Vagina (tissue), 2 donors: ENCODE measurements at places on chromosomes 3 and 15. TPM values are rescaled to one million over a fixed set of nuclear protein-coding genes. Genes with fewer than 3 reads are reported as not detected.

GRCh38 chr3:187228740-187229139 lies 31.5 kb downstream of the RTP1 start:
- DNase-seq, result no peak

- no peak for DNase-seq
These were observed 1114.3 kb downstream of the IGSF11 start for GRCh38 chr3:117920253-117920898.

- DNase-seq, result no peak
These were observed 326.3 kb downstream of the ARRDC4 start for GRCh38 chr15:98286831-98287230.

DNA sequence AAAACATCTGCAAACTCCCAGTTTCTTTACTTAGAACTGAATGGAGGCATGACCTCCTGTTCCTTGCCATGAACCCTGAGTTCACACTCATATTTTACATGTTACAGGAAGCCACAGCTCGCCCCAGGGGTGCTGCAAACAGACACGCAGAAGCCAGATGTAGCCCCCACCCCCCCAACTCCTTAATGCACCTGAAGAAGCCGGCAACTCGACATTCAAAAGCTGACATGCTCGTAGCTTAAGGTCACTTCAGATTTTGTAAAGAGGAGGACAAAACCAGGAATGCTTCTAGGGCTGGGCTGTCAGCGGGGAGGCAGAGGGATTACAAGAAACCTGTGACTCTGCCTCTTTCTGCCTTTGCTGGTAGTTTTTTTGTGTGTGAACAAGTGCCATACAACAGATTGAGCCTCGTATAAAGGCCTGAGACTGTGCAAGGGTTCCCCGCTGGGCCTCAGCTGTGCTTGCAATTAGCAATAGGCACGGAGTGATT lies 42.0 kb upstream of the FEZF2 start:
- no peak for DNase-seq

GRCh38 chr3:66492672-66493071 lies 8.2 kb downstream of the LRIG1 start:
- no peak for DNase-seq

- DNase-seq, result no peak
These were observed 484.5 kb upstream of the ONECUT1 start for GRCh38 chr15:53274630-53275029.

- DNase-seq, result no peak
These were observed 58.1 kb downstream of the PDIA5 start for GRCh38 chr3:123124971-123125370.

DNA sequence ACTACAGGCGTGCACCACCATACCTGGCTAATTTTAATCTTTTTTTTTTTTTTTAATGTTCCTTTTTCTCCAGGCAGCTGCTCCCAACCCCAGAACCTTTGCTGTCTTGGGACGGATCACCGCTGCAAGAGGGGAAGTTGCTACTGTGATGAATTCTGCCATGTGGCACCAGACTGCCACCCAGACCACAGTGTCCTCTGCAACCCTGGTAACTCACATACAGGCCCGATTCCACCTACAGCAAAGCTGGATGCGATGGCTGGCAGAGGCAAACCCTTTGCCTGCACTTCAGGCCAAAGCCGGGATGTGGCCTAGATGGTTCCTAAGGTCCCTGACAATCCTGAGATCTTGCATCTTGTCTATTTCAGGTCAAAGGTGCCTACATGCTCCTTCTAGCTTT lies 12.7 kb upstream of the MUC20 start:
- no peak for DNase-seq

DNA sequence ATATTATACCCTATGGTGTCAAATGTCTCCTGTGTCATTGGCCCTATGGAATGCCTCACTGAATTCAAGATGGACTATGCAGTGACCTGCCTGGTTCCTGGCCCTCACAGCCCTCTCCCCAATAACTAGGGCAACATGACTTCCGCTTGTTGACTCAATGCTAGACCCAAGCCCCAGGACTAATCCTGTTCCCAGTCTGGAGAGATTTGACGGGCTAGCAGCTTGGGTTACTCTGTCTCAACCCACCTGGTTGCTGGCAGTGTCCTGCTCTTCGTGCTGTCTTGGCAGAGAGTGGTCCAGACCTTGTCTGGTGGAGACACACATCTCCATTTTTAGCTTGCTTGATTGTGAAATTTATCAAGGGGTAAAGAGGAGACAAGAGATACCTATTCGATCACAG lies 135.8 kb upstream of the HES1 start:
- DNase-seq, result peak; percentile 54

DNA sequence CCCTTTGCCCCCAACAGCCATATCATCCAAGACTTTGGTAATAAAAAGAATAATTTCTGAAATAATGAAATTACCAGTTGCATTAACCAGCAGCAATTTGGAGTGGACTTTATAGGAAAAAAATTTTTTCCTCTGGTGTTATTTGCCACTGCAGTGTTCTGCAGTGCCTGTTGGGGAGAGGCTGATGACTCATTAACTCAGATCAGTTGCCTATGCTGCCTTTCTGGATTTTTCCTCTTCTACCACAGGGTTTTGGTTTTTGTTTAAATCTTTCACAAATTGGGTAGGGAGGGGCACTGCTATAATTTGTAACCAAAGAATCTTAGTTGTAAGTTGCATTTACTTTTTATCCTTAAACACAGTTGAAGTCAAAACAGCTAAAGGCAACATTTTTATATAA lies 22.7 kb downstream of the ATP6V1A start:
- DNase-seq, result no peak

DNA sequence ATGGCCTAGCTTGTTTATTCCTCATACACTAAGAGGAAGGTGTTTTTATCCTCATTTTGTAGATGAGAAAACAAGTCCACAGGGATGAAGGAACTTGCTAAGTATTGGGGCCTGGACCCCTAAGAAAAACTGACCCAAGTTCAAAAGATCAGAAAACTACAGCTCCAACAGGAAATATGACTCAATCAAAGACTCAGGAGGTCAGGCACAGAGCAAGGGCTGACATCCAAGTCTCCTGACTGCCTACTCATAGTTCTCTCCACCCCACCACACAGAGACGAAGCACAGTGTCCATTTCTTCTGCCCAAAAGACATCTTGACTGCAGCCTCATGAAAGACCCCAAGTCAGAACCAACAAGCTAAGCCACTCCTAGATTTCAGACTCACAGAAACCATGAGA lies 26.9 kb upstream of the TPM1 start:
- no peak for DNase-seq

GRCh38 chr3:167837466-167837865 lies 101.9 kb downstream of the SERPINI1 start:
- no peak for DNase-seq

GRCh38 chr3:57065588-57065987 lies 5.1 kb downstream of the SPATA12 start:
- no peak for DNase-seq

DNA sequence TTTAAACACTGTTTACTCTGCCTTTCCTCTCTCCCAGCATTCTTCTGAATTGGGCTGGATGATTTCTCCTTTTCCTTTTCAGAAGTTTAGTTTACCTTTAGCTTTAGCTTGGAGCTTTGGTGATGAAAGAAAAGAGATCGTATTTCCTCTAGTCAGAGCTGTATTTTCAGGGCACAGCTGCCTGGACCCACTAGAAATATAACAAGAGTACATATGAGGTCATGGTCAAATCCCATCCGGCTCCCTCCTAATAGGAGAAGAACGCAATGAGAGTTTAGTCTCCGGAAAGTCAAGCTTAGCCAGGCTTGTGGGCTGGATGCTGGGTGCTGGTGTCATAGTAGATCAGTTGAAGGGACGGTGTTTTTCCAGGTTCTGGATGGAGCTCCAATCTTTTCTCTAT lies 177.1 kb upstream of the PFN2 start:
- no peak for DNase-seq

DNA sequence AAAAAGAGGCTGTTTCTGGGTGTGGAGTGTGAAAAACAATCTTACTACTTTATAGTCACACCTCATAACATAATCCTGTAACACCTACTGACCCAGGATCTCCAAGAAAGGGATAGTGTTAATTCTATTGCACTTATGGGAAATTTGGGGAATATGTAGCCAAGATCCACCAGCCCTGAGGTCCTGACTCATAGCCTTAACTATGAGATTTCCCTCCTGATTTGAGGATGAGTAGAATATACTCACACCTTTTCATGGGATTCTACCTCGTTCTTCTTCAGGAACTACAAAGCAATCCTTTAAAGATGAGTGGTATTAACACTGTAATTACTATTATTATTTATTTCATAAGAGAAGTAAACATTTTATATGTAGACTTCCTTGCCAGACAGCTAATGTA lies 315.2 kb downstream of the MECOM start:
- DNase-seq, result no peak

DNA sequence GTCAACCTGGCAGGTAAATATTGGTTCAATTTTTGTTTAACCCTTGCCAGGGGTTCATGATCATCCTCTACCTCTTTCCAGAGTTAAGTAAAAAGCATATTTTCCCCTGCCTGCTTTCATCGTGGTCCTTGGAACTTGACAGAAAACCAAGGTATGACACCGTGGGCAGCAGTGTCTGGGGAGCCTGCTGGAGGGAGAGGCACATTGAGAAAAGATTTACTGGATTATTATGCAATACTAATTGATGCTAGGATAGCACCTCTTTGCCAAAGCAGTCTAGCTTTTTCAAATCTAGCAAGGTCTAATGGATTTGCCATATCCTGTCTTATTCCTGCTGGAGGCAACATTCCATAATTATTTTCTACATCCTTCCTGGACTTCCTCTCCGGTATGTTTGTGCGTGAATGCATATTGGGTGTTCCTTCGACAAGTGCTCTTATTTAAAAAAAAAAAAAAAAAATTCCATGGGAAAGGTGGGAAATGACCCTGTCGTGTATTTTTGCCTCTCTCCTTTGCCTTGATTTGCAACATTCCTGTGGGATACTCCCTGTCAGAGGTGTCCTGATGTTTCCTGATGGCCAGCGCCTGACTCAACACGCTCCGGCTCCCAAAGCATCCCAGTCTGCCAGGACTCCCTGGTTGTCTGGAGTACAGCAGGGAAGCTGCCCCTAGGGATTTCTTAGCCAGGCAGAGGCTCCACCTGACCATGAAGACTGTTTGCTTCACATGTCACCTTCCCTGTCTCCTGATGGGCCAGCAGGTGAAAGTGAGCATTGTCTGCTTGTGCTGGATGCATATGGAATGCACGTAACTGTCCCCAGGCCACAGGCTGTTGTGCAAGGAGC lies 6.3 kb downstream of the BHLHE40 start:
- no peak for DNase-seq

DNA sequence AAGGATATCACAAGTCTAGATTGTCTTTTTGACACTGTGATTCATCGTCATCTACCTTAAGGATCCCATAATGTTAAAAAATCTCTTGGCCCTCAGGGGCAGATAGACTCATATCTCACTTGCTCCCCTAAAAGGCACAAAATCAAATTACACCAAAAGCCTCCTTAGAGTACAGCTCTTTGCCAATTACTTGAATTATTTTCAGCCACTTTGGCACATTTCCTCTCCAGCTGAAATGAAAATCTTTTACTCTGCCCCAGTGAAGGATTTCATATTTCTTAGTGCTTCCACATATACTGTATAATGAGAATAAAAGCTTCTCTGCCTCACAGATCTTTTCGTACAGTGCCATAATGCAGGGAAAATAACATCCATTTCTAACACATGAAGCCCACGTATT lies 190.7 kb upstream of the GBE1 start:
- no peak for DNase-seq

DNA sequence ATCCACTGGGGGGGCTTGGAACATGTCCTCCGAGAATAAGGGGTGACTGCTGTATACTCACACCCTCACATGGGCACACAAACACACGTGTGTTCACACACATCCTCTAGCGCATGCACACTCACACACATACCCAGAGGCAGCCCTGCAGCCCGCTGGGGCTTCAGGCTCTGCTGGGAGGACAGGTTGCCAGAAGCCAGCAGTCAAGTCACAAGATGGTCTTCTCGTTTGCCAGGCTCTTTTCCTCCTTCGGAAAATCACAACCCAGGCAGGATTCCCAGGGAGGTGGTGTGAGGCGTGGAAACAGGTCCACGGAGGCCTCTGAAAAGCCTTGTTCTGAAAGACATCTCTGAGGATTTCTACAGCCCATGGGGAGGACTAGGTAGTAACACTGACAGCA lies 26.8 kb downstream of the MEGF11 start:
- DNase-seq, result no peak

GRCh38 chr3:177596248-177596815 lies 399.1 kb upstream of the TBL1XR1 start:
- DNase-seq, result no peak

GRCh38 chr15:66408675-66409282 lies 22.1 kb downstream of the MAP2K1 start:
- no peak for DNase-seq

DNA sequence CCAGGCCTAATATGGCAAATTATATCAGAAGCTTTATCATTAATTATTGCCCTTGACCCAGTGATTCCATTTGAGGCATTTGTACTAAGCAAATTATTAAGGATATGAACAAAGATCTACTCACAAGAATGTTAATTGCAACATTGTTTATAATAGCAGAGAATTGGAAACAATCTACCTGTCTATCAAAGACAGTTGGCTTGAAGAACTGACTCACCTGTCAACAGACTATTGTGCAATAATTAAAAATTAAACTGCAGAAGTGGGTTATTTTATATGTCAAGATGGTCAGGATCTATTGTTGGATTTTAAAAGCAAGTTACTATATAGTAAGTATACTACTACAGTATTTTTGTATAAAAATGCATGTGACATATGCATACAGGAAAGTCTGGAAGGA lies 6.7 kb upstream of the FETUB start:
- DNase-seq, result no peak

GRCh38 chr3:192918275-192918588 lies 576 bp upstream of the MB21D2 start:
- DNase-seq, result no peak

DNA sequence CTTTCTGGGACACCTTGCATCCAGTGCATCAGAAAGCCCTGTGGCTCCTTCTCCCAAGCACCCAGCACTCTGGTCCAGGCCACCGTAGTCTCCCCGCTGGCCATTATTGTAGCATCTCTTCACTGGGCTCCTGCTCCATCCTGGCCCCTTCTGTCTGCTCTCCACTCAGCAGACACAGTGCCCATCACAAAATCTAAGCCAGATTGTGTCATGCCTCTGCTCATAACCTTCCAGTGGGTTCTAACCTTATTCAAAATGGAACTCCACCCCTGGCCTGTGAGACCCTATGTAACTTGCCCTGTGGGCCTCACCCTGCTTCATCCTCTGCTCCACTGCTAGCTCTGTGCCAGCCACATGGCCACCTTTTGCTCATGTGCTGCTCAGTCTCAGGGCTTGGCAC lies 31.7 kb upstream of the PRR23E start:
- no peak for DNase-seq

GRCh38 chr3:31546162-31546561 lies 13.4 kb downstream of the STT3B start:
- DNase-seq, result no peak

GRCh38 chr3:74033381-74033780 lies 408.6 kb upstream of the PDZRN3 start:
- DNase-seq, result no peak

- DNase-seq, result no peak
These were observed 45.6 kb downstream of the NMD3 start for GRCh38 chr3:161266731-161267150.

Gene CNTN4
- total RNA-seq, result 22.1 TPM

Gene FBN1
- total RNA-seq, result 102 TPM

Gene NEO1
- total RNA-seq, result 21.9 TPM

Gene MAGEF1
- total RNA-seq, result 25.5 TPM

Gene BNC1
- total RNA-seq, result 18.2 TPM

Gene NAALADL2
- total RNA-seq, result 12.5 TPM

Gene TMEM212
- not detected for total RNA-seq

Gene TLR9
- not detected for total RNA-seq

Gene DMXL2
- 23.6 TPM for total RNA-seq

Gene PSTPIP1
- total RNA-seq, result 13.3 TPM

Gene FAM174B
- 4.9 TPM for total RNA-seq

Gene SLC4A7
- 61.1 TPM for total RNA-seq

Gene ALPK3
- 2.5 TPM for total RNA-seq
